ENCODE measurements at places on chromosomes 1 and 21.

DNA sequence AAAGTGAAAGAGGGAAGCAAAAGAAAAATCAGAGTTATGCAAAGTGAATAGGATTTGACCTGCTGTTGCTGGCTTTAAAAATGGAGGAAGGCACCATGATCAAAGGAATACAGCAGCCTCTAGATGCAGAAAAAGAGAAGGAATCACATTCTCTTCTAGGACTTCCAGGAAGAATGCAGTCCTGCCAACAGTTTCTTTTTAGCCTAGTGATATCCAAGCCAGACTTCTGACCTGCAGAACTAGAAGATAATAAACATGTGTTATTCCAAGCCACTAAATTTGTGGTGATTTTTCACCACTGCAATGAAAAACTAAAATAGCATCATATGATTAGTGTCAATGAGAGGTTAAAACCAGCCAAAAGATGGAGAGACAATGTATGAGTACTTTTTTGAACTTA, 101.9 kb upstream of the ADAMTS5 start:
- DNase-seq, result no peak

DNA sequence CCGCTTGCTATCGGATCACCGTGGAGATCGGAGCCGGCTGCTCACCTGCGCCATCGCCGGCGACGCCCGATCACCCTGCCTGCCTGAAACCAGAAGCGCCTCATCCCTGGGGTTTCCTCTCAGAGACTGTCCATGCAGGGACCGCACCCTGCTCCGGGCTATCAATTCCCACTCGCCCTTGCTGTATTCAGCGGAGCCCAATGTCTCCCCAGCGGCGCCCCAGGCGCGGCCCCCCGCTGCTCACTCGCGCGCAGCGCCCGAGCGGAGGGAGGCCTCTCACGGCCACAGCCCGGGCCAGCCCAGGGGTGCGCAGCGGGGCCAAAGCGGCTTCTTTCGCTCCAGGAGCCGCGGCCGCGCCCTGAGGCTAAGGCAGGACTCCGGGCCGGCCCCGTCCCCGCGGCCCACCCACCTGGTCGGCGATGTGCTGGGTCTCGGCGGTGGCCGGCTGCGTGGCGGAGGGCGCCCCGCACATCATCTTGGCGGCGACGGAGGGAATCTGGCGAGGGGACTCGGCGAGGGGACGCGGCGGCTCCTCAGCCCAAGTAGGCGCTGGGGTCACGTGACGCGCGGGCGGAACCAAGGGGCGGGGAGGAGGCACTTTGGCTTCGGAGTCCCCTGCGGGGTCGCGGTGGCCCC, at the start of gene CSTB:
TSS of gene CSTB (minus strand) at position 514 of the 636 bp plus-strand sequence. CDS start at position 475, 39 bp downstream.
- DNase-seq, result peak; percentile 69

DNA sequence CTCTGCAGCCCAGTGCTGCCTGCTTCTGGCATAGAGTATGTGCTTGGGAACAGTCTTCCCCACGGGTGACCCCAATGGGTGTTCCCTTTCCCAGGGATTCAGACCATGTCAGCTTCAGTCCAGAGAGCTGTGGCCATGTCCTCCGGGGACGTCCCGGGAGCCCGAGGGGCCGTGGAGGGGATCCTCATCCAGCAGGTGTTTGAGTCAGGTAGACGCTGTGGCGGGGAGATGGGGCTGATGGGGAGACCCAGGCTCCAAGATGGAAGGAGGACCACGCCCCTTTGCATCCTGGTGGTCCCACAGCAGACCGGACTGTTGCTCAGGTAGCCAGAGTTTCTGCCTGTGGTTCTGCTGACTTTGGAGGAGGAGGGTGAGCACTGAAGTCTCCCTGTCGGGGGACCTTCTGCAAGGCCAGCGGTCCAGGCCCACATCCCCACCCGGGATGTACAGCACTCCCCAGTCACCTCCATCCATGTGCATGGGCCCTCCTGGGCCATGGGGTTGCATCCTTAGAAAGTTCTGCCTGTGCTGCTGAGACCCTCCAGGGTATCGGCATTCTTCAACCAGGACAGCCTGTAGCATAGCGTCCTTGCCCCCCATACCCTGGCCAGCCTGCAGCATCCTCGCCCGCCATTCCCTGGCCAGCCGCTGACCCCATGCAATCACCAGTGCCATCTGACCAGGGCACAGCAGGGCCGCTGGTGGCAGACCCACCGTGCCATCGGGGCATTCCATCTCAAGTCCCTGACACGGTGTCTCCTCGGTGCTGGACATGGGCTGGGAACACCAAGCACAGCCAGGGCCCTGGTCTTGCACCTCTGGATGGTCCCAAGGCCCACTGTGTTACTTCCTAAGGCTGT, 2.8 kb downstream of the AIRE start:
- no peak for DNase-seq

DNA sequence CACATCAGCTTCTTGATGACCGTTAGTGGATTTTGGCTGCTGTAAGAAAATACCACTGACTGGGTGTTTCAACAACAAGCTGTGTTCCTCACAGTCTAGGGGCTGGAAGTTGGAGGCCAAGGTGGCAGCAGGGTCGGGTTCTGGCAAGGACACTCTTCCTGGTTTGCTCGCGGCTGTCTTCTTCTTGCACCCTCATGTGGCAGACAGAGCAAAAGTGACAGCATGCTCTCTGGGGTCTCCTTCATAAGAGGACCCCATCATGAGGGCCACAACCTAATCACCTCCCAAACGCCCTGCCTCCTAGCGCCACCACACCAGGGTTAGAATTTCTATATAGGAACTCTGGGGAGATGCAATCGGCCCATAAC, 18.6 kb upstream of the TSPEAR start:
- no peak for DNase-seq

- no peak for DNase-seq
These were observed 23.2 kb downstream of the INSL5 start for GRCh38 chr1:66777831-66778230.

DNA sequence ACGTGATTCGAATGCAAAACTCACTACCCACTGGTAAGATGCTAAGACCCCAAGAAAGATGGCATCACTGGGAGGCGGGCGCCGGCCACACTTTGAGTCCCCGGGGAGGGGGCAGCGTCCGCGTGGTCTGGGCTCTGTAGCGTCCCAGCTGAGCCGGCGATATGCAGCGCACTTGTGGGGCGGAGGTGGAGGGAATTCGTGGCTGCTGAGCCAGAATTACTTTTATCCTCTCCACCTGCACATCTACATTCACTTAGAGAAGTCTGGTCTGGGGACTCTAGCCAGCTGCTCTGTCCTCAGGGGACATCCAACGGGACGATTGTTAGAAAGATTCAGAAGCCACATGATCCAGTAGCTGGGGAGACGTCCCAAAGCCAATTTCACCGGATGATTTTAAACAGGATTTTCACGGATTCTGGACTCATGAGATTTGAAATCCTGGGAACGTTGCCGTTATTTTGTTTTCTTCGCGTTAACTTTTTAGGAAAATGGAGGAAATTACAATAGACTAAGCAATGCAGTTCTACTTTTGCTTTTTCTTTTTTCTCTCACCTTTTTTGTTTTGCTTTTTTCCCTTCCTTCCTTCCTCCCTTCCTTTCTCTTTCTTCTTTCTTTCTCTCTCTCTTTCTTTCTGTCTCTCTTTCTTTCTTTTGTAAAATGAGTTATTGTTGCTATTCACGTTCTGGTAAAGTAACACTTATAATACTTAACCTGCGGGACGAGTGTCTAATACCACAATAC, 1.3 kb downstream of the JAM2 start:
- peak; percentile 0 for DNase-seq

DNA sequence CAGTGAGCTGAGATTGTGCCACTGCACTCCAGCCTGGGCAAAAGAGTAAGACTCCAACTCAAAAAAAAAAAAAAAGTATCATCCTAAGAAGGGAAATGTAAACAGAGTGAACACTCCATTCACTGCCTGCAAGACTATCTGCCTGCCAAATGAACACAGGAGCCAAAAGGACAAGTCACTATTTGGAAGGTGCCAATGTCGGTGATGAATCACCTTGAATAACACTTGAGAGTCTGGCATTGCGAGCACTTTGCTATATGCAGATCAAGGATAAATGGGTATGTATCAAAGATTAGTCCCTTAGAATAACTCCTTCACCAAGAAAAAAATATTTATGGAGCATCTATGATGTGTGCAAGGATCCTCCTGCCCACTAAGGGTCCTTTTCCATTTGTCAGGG, 6.6 kb downstream of the UBR4 start:
- DNase-seq, result no peak
